ENCODE measurements at places on chromosomes 6 and 20. TPM values are rescaled to one million over a fixed set of nuclear protein-coding genes. Genes with fewer than 3 reads are reported as not detected.

KHDRBS2 gene
- not detected for total RNA-seq

BCLAF1 gene
- total RNA-seq = 237 TPM

TTLL9 gene
- total RNA-seq = not detected

TULP4 gene
- total RNA-seq = 26.5 TPM

ZNF391 gene
- total RNA-seq = 0.44 TPM

LPIN3 gene
- total RNA-seq = 1.1 TPM

GRCh38 chr6:151917531-151918329 lies 110.2 kb downstream of the ESR1 start:
- no peak overlapping the region for H3K4me3 ChIP-seq
- H3K36me3 ChIP-seq = no peaks in the 10 kb centered on the region
- H3K4me1 ChIP-seq = no peaks in the 10 kb centered on the region
- H3K27ac ChIP-seq = no peak overlapping the region

DNA sequence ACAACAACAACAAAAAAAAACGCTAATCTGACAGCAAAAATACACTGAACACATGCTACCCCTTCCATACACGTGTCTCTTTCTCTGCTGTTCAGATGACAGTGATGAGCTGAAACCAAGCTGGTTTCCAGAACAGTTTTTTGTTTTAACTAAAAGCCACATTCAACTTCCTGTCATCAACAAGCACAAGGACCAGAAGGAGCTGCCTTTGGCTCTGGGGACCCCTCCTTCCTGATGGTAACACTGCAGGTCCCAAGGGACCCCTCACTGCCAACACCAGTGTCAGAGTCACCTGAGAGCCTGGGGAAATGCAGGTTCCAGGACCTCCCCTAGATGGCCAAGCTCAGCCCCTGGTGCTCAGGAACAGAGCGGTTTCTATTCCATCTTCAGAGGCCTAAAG lies 6.0 kb downstream of the CST7 start:
- H3K4me1 ChIP-seq = peaks cover 44% of the 10 kb centered on the region
- peak; percentile 29 for DNase-seq
- H3K4me3 ChIP-seq = peak overlapping the region; percentile 68
- H3K27ac ChIP-seq = peak overlapping the region; percentile 64
- peaks cover 66% of the 10 kb centered on the region for H3K36me3 ChIP-seq

DNA sequence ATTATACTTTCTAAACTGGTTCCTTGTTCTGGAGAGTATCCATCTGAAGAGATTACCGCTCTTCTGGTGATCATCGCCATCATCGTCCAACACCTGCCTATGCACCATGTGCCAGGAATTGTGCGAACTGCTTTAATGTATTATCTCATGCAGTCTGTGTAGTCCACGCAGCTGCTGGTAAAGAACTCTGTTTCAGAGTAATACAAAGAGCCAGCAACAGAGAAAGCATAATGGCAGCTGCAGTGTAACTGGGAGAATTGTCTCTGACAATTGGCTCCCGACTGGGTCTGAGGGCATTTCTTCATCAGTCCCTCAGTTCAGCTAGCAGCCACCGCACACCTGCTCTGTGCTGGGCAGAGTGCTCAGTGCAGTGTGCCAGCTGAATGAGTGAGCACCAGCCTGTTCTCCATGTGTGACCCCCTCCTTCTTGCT lies 383.4 kb downstream of the GRIK2 start:
- no peaks in the 10 kb centered on the region for H3K27me3 ChIP-seq
- H3K27ac ChIP-seq = no peak overlapping the region
- no peaks in the 10 kb centered on the region for H3K4me1 ChIP-seq
- H3K4me3 ChIP-seq = no peak overlapping the region

DNA sequence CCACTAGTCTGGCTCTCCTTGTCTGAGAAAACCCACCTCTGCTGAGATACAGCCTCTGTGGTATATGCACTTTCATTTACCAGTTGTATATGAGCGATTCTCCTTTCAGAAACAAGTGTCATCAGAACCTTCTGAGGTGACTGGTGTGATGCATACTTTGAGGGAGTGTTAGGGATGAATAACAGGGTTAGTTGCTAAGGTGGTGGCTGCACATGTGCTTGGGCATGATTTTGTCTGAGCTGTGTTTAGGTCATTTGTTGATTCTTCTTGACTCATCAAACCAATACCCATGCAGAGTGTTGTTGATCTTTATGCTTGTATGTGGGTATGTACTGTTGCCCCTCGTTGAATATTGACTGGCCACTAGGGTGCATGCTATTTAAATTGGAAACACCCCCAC lies 25.7 kb downstream of the DTD1 start:
- H3K36me3 ChIP-seq = peaks cover 2% of the 10 kb centered on the region
- no peaks in the 10 kb centered on the region for H3K27me3 ChIP-seq
- H3K4me3 ChIP-seq = no peak overlapping the region
- no peak overlapping the region for H3K27ac ChIP-seq
- H3K4me1 ChIP-seq = no peaks in the 10 kb centered on the region
- no peak for DNase-seq
